ENCODE measurements at places on chromosomes 2 and 18.

DNA sequence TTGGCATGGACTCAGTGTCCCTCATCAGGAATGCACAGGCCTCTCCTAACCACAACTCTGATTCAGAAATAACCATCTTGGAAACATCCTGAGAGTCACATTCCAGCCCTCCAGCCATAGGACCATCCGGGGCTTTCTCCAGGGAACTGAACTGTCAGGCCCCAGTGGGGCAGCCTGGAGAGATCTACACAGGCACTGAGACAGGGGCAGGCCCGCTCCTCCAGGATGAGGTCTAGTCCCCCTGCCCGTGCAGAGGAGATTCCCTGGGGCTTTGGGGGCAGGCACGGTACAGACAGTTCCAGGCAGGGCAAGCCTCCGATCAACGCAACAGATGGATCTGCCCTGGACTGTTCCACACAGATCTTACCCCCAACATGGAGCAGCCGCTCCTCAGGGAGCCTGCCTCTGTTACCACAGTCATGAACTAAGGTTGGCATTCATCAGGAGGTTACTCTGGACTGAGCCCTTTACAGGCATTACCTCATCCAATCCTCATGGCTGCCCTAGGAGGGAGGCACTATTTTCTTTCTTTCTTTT lies 12.0 kb downstream of the KCNK3 start:
- no peak for DNase-seq

DNA sequence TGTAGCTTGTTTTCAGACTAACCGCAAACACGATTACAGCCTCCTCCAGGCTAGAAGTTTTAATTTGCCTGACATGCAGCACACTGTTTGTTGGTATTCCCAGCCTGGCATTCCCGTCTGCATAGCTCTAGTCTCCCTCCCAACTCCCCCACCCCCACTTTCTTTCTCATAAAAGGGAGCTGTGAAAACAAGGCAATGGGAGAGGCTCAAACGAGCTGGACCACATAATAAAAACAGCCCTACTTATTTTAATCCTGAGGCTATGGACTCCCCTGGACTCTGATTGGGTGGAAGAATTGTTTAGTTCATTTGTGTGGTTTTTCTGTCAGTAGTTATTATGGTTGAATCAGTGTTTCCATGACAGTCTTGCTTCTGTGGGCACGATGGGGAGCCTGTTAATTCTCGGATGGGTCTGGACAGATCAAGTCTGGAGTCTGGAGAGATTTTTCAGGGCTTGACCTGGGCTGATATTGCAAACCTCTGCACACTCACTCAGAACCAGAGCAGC lies 1.2 kb downstream of the STON1 start:
- DNase-seq, result no peak

DNA sequence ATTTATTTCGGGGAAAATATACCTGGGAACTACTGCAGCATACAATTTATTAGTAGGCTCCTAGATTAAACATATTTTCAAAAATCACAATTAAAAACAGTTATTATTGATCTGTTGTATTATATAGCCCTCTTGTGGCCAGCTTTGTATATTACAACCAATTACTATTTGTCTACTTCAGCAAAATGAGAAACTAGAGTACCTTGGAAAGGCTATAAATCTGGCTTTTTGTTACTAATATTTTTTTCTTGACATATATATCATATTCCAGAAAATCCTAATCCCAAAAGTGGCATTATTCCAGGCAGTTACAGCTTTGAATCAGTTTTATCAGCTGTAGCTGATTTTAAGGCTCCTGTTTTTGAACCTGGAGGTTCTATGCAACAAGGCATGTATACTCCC lies 101.2 kb downstream of the UBR3 start:
- no peak for DNase-seq

DNA sequence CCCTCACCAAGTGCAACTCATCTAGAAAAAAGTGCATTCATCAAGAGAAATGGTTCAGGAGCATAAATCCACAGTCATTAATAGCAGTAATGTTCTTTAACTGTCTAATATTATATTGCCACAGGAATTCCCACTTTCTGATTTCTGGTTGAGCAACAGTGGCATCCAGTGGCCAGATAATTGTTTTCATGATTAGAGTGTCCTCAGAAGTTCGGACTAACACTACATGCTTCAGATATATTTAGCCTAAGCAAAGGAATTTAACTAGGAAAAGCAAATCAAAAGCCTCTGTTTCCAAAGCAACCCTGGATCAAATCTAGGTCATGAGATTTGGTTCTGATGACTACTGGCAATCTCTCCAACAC lies 9.8 kb upstream of the ERBB4 start:
- DNase-seq, result no peak

DNA sequence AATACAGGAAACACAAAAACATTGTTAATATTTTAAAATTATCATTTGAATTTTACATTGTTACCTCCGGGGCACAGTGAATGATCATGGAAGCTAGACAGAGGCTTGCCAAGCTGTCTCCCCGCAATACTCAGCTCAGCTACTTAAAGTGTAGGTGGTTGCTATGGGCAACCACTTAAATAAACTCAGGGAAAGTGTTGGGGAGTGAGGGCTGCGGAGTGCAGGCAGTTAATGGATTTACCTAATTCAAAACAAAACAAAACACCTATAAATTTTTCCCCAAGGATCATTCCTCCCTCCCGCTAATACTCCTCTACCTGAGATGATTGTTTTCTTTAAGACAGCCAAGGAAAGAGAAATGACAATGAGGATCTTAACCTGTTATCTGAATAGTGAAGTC lies 349.5 kb downstream of the TGIF1 start:
- DNase-seq, result no peak

- DNase-seq, result no peak
These were observed 30.8 kb upstream of the ODC1 start for GRCh38 chr2:10478916-10479315.

- peak; percentile 93 for DNase-seq
These were observed at the start of gene DUSP28 for GRCh38 chr2:240560084-240560479. Gene DUSP28 (plus strand): TSS chr2:240560357. CDS start chr2:240560685, 328 bp downstream.

GRCh38 chr2:151111599-151112278 lies 149.9 kb downstream of the RBM43 start:
- no peak for DNase-seq

- no peak for DNase-seq
These were observed 150.9 kb downstream of the ROCK1 start for GRCh38 chr18:20960735-20961134.

DNA sequence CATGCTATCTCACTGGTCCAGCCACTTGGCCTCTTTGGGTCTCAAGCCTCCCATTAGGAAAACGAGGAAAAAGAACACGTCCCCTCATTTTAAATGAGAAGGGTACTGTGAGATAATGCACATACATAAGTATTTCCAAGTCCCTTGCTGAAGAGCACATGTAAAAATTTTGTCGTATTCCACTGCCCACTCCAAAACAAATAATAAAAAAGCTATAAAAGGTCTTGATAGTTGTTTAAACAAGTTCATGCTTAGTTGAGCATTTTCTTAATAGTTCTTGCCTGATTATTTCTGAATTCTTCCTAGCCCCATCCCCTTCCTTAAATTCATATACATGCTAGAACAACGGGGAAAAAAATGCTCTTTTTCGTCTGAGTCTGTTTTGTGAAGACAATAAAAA lies 110.2 kb upstream of the RNU4ATAC start:
- no peak for DNase-seq

DNA sequence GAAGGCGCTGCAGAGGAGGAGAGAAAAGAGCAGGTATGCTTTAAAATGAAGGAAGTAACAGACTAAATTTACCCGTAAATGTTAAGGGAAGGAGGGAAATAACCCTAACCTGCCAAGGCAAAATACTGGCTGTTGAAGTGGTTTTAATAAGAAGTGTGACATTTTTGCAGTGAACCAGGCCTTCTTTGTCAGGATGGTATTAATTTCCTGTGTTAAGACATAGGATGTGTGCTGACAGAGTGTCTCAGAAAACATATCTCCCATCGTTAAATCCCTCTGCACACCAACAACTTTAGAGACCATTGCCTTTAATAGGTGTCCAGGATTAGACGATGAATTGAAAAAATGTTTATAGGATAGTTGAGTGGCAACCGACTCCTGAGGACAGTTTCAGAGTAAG lies 9.9 kb downstream of the TTC39C start:
- DNase-seq, result no peak

GRCh38 chr2:30820381-30821055 lies 13.3 kb upstream of the CAPN13 start:
- no peak for DNase-seq

GRCh38 chr2:63668466-63668865 lies 79.7 kb downstream of the MDH1 start:
- DNase-seq, result no peak

- no peak for DNase-seq
These were observed 283.4 kb upstream of the MYT1L start for GRCh38 chr2:2614452-2614851.

DNA sequence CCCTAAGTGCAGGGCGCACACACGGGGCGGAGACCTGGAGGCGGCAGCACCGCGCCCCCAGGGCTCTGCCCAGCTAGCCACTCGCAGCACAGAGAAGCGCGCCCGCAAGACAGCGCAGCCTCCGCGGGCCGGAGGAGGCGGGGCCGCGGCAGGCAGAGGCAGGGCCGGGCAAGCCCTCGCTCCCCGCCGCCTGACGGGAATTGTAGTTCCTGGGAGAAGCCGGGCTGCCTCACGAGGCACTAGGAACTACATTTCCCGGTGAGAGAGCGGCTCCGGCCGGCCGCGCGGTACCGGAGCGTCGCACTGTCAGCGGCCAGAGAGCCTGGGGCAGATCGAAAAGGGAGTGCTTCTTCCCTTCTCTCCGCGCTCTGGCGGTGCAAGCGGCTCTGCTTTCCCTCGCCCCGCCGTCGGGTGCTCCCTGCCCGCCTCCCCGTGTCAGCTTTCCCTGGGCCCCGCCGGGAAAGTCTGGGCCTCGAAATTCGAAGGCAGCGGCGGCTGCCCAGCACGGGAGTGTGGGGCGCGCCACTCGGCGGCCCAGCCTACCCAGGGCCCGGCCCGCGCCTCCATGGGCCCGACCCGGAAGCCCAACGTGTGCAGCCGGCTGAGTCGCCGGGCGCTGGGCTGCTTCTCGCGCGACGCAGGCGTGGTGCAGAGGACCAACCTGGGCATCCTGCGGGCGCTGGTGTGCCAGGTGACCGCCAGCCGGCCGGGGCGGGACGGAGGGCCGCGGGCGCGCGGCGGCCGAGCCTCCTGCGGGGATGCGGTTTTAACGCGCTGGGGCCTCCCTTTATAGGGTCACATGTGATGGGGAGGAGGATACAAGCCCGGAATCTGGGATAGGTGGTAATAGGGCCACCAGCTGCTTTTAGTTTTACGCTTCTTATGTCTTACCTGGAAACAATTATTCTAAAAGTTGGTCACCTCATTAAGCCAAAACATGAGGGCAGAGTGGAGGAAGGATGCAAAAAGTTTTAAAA lies at the start of gene DCAF17:
Gene DCAF17 (plus strand): TSS at position 214 of the 977 bp plus-strand sequence. CDS start 352 bp downstream, at position 566.
- peak; percentile 90 for DNase-seq

DNA sequence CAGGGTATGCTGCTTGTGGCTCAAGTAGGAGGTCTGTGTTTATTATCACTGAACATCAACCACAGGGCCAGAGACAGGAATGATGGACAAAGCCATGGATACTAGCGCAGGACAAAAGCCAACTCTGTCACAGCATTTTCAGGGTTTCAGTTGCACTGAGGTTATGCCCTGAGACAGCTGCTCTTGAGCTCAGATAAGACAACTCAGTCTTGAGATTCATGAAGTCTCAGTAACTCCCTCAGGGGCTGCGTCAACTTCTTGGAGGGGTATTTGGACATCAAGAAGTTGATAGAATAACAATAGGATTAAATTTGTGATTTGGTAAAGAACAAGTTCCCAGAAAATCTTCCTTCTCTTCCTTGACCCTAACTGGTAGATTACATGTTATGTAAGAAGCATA lies 287.0 kb upstream of the SLC14A2 start:
- DNase-seq, result no peak

DNA sequence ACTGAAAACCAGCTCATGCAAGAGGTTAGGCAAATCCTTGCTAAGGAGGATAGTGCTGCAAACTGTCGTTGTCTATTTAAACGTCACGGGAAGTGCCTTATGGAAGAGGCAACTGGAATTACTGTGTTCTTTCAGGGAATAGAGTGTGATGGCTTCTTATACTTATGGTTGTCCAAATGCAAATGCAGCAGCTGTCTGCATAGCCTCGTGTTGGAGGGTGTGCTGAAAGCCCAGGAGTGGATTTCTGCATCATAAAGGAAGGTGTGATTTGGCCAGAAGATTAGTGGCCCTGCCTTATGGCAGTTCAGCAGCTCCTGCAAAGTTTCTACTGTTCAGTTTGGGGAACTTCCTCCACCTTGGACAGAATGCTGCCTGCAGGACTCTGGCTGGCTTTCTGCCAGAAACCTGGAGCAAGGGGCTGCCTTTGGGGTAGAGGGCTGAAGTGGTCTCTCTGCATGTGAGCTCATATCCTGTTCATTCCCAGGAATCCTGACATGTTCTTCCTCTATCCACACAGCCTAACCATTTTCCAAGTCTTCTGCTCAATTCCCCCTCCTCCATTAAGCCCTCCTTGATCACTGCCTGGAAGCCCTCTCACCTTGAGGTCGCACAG lies 321.2 kb upstream of the CXCR4 start:
- no peak for DNase-seq

DNA sequence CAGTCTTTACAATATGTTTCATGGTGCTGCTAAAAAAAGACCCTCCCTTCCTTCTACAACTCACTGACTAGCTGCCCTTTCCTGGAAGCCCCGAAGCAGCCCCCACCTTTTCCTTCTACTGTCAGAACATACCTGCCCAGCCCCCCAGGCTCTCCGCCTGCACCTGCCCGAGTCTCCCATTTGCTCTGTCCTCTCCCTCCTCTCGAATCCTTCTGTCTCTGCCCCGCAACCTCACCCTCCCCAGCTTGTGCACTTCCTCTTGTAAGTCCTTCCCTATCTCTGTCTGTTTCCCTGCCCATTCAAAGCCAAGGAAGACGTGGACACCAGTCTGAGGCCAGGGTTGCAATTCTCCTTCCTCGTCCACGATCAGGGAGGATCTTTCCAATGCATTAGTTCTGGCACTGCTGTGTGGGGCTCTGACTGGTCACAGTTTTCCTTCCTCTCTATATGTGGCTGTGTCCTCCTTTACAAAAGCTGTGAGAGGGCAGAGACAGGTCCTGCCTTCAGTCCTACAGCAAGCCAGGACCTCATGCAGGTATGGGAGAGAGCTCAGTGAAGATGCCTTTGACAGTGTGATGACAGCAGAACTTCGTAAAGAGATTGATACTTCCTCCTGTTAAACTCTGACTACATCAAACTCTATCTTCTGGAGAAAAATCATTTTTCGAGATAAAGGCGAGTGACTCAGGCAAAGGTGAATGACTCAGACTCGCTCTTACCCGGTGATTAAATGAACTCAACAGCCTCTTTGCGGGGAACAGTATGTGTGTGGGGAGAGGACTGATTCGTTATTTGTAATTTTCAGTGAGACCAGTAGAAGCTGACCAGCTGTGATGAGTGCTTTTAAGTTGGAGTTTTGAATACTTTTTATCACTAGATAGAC lies 14.2 kb downstream of the TNFRSF11A start:
- no peak for DNase-seq

GRCh38 chr2:150639383-150639782 lies 151.9 kb upstream of the RND3 start:
- no peak for DNase-seq

DNA sequence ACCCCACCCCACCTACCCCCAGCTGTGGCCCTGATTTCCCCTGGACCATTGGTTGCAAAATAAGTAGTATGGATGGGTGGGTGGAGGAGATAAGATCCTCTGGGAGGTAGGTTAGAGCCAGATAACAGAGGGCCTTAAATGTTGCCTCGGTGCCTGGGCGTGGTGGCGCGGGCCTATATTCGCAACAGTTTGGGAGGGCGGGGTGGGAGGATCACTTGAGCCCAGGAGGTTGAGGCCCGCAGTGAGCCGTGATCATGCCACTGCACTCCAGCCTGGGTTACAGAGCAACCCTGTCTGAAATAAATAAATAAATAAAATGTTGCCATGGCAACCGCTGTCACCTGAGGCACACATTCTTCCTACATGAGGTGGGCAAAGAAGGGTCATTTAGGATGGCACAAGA lies 103.3 kb upstream of the GATA6 start:
- DNase-seq, result no peak

GRCh38 chr18:68847219-68847837 lies 49.4 kb downstream of the CCDC102B start:
- DNase-seq, result no peak
